ENCODE measurements at places on chromosomes 7 and 10.
A peak's percentile ranks its signal among the peaks of the same experiment; 100 is the strongest.

- no peak for DNase-seq
Measured at GRCh38 chr10:35872671-35873070, 230.6 kb upstream of the FZD8 start.

GRCh38 chr10:95543459-95543858, 17.7 kb downstream of the SORBS1 start:
- no peak for DNase-seq

- DNase-seq = peak; percentile 89
Measured at GRCh38 chr10:126242397-126243260, 145.6 kb downstream of the ADAM12 start.

GRCh38 chr10:28754930-28755718, 77.8 kb downstream of the BAMBI start:
- no peak for DNase-seq

DNA sequence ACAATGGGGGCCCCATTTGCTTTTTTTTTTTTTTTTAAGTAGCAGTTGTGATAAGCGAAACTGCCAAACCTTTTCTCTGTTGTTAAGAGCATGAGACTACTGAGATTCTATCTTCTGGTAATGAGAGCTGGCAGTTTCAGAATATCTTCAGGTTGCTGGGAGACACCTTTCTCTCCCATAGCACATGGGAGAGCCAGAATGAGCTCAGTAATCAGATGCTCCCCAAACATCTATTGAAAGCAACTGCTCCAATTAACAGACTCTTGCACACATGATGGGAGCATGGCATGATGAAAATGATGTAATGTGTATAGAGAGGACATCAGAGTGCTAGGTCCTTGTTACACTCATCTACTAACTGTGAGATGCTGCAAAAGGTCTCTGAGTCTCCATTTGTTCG, 18.8 kb downstream of the MYO3A start:
- no peak for DNase-seq

DNA sequence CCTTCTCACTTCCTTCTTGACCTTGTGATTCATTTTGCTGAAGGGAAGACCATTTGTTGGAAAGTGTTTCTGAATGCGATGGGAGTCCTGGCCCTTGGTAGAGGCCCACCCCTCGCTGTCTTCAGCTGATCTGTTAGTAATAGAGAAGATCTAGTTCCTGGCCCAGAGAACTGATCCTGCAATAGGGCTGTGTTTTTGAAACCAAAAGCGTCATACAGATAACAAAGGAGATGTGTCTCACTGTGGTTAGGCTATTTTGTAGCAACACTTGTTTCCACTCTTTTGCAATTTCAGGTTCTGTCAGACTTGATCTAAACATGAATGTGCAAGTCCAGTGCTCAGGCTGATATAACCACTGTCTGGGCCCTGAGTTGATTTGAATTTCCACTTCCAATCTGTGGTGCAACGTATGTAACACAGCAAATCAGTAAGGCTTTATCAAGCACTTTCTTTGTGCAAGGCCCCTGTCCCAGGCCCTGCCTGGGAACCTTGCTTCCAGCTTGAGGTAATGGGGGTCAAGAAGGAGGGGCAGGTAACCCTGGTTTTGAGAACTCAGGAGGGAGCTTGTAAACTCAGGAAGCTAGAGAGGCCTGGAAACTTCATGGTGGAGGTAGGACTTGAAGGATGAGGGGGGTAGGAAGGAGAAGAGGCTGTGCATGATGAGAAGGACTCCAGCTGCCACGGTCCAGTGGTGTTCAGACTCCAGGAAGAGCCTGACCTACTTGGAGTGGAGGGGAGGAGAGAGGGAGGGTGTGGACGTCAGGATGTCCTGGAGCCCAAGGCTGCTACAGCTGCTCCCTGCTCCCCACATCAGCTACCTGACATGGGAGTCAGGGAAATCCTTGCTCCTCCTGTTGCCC, 42.2 kb upstream of the SRGN start:
- peak; percentile 49 for DNase-seq

- no peak for DNase-seq
Measured at GRCh38 chr10:131641231-131641630, 259.6 kb upstream of the PPP2R2D start.

- peak; percentile 99 for DNase-seq
Measured at GRCh38 chr10:3500408-3500856, 284.6 kb downstream of the KLF6 start.

- DNase-seq = no peak
Measured at GRCh38 chr7:41316410-41316809, 386.5 kb downstream of the INHBA start.

- DNase-seq = no peak
Measured at GRCh38 chr10:48287417-48288391, 13.2 kb upstream of the FRMPD2 start.

DNA sequence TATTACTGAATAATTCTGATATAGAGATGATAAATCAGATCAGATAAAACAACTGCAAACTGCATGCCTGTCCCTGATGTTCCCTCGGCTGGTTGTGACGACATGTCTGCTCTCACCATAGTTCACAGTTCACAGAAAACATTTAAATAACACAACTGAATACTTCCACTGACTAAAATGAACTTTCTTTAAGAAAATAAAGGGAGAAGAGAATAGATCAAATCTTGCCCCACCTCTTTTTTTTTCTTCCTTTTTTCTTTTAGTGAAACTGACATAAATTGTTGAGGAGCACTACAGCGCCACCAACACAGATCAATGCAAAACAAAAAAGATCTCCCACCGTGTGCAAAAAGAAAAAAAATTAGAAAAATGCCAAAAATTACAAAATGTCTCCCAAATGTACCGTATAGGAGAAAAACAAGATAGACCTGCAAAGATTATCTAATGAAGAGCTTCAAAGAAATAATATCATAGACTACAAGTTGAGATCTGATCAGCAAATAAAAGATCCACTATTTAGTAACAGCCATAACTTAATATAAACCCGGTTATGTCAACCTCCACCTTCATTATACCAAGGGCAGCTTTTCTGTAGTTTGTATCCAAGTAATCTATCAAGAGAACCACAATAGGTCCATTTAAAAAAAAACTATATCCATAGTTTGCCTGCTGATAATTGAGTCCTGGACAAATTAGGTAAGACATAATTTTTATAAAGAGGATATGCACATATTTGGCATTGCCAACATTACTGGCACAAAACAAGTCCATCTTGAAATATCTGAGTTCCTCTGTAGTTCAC, 30.7 kb upstream of the EPC1 start:
- DNase-seq = peak; percentile 44

DNA sequence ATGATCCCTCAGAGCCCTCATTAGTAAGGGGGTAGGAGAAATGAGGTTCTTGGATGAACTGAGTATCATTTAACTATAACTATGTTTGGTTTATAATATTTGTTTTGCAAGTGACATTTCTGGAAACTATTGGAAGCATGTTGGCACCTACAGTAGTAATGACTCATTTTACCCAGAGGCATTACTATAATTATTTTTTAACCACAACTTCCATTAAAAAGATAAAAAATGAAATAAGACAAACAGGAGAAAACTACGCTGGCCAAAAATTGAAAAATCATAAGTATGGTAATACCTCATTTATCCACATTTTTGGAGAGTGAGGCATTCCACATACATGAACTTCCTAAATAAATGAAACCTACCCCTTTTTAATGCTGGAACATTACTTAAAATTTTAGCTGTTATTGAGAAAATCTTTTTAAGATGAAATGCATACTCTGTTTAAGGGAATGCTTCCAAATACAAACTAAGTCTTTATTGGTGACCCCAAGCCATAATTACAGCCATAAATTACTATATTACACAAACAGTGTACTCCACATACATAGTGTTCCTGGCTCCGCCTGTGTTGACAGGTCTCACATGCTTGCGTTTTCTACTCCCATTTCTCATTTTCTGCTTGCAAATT, 84.6 kb upstream of the CAPZA2 start:
- peak; percentile 78 for DNase-seq

DNA sequence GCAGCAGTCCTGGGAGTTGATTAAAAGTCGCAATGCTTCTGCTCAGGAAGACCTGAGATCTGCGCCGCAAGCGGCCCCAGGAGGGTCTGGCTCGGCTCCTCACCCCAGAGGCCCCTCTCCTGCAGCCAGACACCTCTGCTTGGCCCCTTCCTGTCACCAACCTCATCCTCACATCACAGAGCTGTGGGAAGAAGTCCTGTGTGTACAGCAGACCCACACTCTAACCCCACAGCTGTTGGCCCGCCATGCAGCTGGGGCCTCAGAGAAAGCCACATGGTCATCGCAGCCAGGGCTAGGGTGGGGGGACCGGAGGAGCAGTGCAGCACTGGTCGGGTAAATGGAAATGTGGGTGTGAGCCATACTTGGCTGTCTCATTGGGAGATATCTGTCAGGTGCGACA, 97.7 kb downstream of the RGS10 start:
- no peak for DNase-seq

GRCh38 chr10:75263806-75264205, 28.0 kb upstream of the COMTD1 start:
- no peak for DNase-seq

GRCh38 chr10:3902054-3902808, 117.2 kb upstream of the KLF6 start:
- DNase-seq = peak; percentile 62

GRCh38 chr7:4074994-4075393, 607.1 kb upstream of the FOXK1 start:
- no peak for DNase-seq

DNA sequence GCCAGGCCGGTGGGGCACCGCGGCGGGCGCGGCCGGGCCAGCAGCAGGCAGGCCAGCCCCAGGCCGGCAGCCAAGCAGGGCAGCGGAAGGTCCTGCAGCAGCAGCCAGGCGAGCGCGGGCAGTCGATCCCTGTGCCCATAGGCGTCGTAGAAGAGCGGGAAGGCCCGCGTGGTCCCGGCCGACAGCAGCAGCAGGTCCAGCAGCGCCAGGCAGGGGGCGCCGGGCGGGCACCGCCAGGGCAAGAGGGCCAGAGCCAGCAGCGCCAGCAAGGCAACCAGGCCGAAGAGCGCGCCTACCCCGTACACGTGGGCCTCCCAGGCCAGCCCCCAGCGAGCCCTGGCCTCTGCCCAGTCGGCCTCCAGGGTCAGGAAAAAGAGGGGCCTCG, 8.4 kb upstream of the RBM28 start:
- peak; percentile 14 for DNase-seq

DNA sequence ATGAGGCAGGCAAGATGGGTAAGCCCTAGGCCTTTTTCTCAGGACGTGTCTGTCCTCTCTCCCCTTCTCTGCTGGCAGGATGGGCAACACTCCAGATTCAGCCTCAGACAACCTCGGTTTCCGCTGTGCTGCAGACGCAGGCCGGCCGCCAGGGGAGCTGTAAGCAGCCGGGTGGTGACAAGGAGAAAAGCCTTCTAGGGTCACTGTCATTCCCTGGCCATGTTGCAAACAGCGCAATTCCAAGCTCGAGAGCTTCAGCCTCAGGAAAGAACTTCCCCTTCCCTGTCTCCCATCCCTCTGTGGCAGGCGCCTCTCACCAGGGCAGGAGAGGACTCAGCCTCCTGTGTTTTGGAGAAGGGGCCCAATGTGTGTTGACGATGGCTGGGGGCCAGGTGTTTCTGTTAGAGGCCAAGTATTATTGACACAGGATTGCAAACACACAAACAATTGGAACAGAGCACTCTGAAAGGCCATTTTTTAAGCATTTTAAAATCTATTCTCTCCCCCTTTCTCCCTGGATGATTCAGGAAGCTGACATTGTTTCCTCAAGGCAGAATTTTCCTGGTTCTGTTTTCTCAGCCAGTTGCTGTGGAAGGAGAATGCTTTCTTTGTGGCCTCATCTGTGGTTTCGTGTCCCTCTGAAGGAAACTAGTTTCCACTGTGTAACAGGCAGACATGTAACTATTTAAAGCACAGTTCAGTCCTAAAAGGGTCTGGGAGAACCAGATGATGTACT, 13.1 kb downstream of the PHKG1 start:
- peak; percentile 85 for DNase-seq

GRCh38 chr10:22931948-22932347, 4.1 kb downstream of the ARMC3 start:
- DNase-seq = no peak

DNA sequence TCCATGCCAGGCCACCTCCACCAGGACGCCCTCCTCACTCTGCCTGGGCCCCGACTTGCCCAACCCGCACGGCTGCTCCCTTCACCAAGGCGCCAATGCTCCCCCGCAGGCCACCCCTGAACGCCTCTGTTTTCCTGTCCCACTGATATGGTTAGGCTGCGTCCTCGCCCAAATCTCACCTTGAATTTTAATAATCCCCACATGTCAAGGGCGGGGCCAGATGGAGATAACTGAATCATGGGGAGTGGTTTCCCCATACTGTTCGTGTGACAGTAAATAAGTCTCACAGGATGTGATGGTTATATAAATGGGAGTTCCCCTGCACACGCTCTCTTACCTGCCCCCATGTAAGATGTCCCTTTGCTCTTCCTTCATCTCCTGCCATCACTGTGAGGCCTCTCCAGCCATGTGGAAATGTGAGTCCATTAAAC, 29.8 kb downstream of the RSU1 start:
- no peak for DNase-seq
